ENCODE measurements at places on chromosomes 12 and 14.

GRCh38 chr12:66624806-66625205 lies 54.1 kb downstream of the GRIP1 start:
- no peak for DNase-seq

- no peak for DNase-seq
Measured at GRCh38 chr14:91348845-91349465, 68.7 kb downstream of the CCDC88C start.

GRCh38 chr12:14935031-14935430 lies 3.3 kb downstream of the ERP27 start:
- DNase-seq, result no peak

- no peak for DNase-seq
Measured at GRCh38 chr12:112842441-112842840, 50.9 kb downstream of the RPH3A start.

- no peak for DNase-seq
Measured at GRCh38 chr12:62128175-62128975, 131.8 kb upstream of the USP15 start.
